ENCODE measurements at places on chromosomes 7 and 10.

GRCh38 chr7:110153222-110153621 is 937.7 kb upstream of the LRRN3 start:
- no peak for DNase-seq

DNA sequence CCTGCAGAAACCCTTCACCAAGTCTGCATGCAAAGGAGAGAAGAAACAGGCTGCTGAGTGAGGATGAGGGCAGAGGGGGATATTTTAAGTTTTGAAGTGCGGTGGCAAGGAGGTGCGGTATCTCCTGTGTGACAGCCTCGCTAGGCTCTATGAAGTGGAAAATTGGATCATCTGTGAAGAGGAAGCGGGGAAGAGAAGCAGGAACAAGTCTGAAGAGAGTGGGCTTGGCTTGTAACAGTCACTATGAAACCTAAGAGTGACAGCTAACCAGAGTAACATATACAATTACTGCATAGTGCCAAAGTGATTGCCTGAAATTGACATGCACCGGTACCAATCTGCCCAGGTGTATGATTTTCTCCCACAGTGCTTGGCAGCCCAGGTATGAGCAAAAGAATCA is 287.5 kb upstream of the KLF14 start:
- no peak for DNase-seq

- no peak for DNase-seq
These were observed 105.9 kb downstream of the PRKG1 start for GRCh38 chr10:51180141-51180540.

DNA sequence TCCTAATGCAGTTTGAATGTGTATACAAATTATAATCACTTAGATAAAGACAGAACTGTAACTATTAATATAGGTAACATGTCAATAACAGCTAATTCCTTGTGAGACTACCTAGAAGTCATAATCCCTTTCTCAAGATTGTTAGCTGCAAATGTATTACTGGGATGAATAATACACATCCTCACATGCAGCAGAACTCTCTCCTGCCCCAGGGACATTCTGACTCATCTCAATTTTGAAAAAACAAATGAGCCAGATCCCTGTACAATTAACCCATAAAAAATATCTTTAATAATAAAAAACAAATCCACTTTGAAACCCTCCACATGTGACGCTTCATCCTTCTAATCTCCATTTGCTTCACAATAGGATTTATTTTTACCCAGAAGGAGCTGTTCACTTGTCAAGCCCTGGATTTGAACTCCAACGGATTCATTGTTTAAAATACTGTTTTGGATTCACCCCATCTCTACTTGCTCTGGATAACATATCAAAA is 428.4 kb upstream of the TEX47 start:
- no peak for DNase-seq

GRCh38 chr10:22611425-22612115 is 102.8 kb downstream of the PIP4K2A start:
- DNase-seq, result no peak

GRCh38 chr7:111223802-111224253 is 132.9 kb downstream of the LRRN3 start:
- no peak for DNase-seq

DNA sequence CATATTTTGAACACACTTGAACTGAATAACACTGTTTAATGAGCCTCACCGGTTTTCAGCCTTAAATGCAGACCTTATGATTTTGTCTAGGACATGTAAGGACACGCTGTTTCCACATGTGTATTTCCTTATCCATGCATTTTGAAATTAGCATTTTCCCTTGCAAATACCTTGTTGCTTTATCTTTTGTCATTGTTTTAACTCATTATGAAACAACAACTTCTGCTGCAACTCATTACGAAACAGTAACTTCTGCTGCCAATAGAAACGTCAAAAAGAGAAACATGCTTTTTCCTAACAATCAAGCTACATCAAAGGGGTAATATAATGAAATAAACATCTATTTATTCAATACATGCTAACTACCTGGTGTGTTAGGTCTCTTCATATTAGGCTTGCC is 322.0 kb downstream of the AGMO start:
- DNase-seq, result no peak

Data from NCI-H524 (cell line).